ENCODE measurements at places on chromosomes 1 and 21.

- peak; percentile 72 for DNase-seq
These were observed 65.5 kb upstream of the LAPTM5 start for GRCh38 chr1:30822966-30823581.

GRCh38 chr1:223454959-223455358, 61.7 kb downstream of the CCDC185 start:
- DNase-seq: no peak

DNA sequence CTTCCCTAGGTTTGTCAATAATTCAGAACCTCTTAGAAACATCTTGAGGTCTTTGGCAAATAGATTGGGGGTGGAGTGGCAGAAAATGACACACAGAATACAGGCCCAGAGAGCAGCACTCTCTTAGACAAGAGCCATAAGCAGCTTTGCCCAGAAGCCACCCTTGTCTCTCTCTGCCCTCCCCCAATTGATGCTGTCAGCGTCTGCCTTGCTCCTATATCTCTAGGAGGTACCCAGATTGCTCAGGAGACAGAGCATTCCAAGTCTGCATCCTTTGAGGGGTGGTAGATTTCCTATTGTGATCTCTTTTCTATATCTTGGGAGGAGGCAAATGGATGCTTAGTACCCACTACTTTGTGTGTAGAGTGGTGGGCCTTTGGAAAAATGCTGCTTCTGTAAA, 1.8 kb downstream of the RGL1 start:
- DNase-seq: no peak

- DNase-seq: no peak
These were observed 18.1 kb upstream of the SLC2A5 start for GRCh38 chr1:9087411-9088125.

DNA sequence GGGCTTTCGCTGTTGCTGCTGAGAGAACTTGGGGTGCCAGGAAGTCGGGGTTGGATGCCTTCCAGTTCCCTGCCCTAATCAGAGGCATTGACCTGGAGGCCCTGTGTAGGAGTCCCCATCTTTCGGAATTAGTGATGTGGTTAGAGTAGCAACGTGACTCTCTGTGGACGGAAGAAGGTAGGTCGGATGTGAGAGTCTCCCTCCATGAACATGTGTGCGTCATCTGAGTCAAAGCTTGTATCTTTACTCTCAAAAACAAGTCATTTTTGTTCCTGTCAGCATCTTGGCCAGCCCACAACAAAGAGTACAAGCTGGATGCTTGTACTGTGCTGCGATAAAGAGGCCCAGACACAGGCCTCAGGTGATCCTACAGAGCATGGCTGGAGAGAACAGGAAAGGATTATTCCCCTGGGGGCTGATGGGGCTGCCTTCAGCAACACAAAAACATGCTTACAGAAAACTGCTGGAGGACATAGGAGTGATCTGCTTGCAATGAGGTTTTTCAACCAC, 31.0 kb upstream of the IL10 start:
- no peak for DNase-seq

GRCh38 chr1:23118957-23119792, 49.5 kb downstream of the LUZP1 start:
- DNase-seq: peak; percentile 65

GRCh38 chr21:16353764-16354163, 624.0 kb downstream of the USP25 start:
- no peak for DNase-seq

DNA sequence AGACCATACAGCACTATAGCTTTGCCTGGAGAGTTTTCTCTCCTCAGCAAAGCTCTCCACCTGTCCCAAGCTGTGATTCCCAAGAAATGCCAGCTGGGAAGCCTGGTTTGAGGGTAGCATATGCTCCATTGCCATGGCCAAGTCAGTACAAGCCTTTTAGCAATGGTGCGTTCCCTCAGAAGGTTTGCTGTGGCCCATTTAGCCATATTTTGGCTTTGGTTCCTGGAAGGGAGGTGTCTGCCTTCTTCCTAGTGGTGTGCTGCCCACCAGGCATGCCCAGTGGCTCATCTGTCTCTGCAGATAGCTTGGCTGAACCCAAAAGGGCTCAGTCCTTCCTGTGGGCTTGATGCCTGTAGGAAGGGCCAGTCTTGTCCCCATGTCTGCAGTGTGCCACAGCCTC, 32.4 kb downstream of the GALNT2 start:
- DNase-seq: no peak

GRCh38 chr1:71045463-71046028, 2.1 kb downstream of the PTGER3 start:
- no peak for DNase-seq

DNA sequence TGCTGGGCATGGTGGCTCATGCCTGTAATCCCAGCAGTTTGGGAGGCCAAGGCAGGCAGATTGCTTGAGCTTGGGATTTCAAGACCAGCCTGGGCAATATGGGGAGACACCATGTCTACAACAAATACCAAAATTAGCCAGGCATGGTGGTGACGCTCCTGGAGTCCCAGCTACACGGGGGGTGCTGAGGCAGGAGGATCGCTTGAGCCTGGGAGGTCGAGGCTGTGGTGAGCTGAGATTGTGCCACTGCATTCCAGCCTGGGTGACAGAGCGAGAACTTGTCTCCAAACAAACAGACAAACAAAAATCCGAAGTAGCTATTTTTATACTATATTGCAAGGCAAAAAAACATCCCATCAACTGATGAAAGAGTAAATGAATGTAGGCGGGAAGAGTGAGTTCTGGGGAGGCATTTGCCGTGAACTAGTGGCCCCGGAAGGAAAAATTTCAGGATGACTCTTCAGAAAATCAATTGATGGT, 40.6 kb downstream of the NCMAP start:
- DNase-seq: no peak

All from hematopoietic multipotent progenitor cell treated with erythropoietin and hydrocortisone succinate and interleukin-3 and kit ligand, for 4 days (in vitro differentiated cells).